Right lung (tissue), 10 donors: ENCODE measurements at places on chromosomes 5 and 9.

DNA sequence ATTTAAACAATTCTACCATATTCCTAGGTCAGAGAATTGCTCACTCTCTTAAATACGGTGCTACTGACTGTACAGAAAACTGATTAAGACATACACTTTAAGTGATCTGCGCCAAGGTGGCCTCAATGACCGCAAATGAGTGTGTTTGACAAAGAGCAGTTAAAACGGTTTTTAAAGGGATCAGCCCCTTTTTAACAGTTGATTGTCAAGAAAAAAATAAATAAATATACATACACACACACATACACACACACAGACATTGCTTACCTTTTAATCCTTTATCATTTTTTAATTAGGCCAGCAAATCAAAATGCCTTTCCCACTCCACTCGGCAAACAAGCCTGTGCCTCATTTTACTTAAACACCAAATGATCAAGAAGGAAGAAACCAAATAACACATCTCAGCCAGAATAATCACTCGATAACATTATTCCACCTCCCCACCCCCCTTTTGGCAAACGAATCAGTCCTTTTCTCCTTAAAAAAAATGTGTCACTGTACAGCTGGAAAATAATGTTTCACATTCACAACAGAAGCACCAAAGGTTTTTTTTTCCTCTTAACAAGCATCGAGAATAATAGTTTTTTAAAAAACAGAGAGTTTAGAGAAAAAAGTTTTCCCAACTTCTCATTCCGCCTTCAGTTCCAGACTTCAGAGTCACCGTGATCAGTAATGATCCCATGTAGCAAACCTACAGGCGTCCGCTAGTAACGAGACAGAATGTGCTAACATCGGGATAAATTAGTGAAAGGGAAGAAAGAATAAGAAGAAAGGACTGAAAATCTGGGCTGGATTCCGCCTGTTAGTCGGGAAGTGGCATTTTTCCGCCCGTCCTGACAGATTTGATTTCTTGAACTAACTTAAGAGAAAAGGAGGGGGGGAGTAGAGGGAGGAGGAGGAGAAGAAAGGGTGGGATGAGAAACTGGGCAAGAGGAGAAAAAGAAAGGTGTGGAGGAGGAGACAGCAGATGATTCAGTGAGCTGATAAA is at the start of gene ZNF608:
Gene ZNF608, minus strand, starts transcription at position 712 of the 988 bp plus-strand sequence. CDS start 1,650 bp downstream, outside the sequence.
- DNase-seq, result no peak

DNA sequence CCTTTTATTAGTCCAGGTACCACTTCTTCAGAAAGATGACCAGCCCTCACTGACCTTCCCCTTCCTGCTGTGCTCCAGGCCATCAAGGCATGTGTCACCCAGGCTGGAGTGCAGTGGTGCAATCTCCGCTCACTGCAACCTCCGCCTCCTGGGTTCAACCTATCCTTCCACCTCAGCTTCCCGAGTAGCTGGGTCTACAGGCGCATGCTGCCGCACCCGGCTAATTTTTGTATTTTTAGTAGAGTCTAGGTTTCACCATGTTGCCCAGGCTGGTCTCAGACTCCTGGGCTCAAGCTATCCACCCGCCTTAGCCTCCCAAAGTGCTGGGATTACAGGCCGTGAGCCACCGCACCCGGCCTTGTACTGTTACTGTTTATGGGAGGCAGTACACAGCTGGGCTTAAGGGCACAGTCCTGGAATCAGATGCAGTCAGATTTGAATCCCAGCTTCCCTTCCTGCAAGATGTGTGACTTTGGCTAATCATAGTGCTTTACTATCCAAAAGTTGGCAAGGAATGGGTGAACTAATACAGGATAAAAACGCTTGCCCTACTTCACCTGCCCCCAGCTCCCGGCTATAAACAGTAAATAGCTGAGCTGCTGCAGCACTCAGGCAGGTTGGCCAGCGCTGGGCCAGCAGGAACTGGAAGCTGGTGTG is 483 bp upstream of the EIF4EBP3 start:
- DNase-seq, result no peak

DNA sequence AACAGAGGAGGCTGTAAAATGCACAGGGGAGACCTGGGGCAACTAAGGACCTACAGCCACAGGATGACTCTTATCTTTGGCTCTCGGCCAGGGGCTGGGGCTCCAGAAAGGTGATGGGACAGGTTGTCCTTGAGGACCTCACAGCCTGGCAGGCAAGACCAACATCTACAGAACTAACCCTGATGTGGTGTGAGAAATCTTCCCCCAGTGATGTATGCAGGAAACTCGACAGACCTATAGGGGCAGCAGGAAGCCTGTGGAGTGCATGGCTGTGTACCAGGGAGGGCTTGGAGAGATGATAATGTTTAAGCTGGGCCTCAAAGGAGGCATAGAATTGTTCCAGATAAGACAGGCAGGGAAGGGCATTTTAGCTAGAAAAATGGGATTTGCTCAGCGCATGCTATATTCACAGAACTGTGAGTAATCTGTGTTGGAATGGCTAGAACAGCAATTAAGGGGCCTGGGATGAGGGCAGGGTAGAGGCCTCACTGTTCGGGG is 68.5 kb upstream of the SLC25A51 start:
- no peak for DNase-seq

DNA sequence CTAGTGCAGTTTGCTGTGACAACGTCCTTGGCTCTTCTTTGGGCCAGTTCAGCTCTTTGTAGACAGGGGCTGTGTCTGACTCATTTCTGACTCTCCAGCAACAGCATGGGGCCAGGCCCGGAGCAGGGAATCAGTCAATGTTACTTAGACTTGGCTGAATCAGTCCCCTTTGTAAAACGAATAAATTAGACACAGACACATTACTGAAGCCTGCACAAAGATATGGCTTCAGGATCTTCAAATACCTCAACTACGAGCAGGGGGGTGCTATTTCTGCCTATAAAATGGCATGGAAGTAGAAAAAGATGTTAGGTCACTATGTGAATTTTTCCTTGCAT is 204.7 kb downstream of the TTLL11 start:
- no peak for DNase-seq

DNA sequence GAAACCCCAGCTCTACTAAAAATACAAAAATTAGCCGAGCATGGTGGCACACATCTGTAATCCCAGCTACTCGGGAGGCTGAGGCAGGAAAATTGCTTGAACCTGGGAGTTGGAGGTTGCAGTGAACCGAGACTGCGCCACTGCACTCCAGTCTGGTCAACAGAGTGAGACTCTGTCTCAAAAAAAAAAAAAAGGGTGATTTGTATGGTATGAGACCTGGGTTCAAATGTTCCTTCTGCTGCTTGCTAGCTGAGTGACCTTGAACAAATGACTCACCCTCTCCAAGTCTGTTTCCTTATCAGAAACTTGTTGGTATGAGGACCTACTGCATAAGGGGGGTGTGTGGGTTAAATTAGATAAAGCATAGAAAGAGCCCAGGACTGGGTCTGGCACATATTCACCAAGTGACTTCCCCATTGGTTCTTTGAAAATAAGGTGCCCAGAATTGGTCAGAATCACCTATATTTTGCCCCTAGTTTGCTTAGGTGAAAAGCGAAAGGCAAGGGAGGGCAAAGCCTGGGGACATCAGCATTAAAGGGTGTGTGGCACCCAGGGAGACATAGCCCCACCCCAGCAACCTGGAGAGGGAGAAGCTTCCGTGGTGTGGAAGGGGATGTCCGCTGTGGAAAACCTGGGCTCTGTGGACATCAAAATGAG is 9.9 kb downstream of the SLC25A25 start:
- no peak for DNase-seq

GRCh38 chr9:79023134-79023580 is 548.6 kb upstream of the TLE4 start:
- DNase-seq, result no peak

GRCh38 chr5:112005623-112005930 is 248.6 kb upstream of the NREP start:
- no peak for DNase-seq

GRCh38 chr9:91160181-91160580 is 201.5 kb downstream of the AUH start:
- no peak for DNase-seq

GRCh38 chr5:109249126-109249525 is 160.6 kb downstream of the PJA2 start:
- no peak for DNase-seq

DNA sequence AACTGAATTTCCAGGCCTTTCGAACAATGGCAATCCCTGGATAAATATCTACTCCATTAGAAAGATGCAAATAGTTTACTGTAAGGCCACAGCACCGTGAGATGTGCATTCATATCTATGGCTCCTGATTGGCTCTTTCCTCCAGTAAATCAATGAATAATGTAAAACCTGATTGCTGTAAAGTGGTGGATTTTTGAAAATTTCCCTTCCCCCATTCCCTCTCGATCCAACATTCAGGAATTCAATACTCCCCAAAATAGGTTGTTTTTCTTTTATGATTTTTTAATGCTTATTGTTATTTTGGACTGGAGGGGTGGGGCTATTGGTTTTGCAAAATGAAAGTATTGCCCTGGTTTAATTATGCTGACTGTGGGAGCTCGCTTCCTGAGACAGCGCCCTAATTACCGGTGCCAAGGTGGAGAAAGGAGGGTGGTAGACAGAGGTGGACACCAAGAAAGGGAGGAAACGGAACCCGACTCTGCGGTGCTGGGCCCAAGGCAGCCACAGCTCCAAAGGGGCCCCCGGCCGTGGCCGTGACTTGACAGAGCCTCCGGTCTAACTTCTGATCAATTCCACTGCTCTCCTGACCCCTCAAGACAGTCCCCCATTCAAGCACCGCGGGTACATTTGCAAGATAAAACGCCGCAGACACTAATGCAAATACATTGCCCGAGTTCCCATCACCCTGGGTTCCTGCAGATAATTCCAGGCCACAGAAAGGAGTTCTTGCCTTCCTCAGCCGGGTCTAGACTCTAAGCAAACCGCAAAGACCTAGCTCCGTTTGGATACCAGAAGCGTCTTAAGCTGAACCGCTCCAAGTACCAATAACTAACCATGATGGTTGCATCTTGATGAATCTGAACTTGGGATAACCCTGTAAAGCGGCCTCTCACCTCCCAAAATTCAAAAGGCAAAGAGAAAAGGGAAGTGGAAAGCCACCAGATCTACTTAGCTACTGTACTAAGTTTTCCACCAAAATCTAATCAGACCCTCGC is 211.2 kb downstream of the MEF2C start:
- DNase-seq, result no peak

DNA sequence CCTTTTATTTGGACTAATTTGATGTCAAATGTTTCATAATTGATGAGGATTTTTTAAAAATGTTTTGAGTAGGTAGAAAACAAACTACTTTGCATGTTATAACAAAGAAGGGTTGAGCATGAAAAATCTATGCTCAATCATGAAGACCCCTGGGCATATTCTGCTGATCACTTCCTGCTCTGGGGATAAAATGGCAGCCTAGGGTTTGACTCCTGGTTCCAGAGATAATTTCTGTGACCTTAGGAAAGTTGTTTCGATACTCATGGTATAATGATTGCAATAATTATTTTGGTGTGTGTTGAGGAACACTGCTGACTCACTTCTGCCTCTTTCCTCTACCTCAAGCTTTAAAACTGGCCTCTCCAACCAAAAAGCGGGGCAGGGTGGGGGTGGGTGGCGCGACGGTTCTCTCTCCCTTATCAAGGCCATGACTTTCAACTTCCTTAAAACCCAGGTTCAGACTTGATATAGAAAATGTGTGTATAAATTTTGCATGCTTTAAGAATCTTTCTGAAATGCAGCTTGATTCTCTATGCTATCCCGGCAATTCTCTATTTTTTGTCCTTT is 6.0 kb upstream of the PIP5K1B start:
- DNase-seq, result no peak

DNA sequence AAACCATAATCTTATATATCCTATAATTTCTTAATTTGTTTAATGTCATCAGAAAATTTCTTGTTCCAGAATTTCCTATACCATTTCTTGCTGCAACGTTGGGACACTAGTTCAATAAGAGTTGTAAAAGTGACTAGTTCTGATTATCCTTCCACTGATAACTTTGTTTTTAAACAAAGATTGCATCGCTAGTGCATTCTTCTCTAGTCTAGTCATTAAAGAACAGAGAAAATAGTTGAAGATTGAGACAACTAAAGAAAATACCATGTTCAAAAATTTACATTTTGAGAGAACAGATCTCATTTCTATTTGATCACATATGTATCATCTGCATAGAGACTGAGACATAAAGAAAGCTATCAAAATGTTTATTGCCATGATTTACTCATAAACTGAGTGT is 1888.2 kb downstream of the EFNA5 start:
- no peak for DNase-seq

- no peak for DNase-seq
Observed at GRCh38 chr5:36943584-36943983, 67.0 kb downstream of the NIPBL start.

GRCh38 chr5:40957048-40957447 is 47.8 kb downstream of the C7 start:
- no peak for DNase-seq

DNA sequence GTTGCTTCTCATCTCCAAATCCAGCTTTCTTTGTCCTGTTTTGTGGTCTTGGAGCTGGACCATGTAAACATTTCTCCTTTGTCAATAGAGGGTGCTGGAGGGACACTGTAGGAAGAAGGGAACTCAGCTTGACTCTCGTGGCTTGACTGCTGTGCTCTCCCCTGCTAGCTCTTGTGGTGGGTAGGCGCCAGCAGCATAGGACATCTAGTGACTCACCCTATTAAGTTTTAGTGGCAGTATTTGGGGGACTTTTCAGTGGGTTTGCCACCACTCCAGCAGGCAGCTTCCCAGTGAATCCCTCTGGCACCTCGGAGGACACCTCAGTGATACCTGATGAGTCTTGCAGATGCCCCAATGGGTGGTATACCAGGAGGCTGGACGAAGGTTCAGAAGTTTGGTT is 97.8 kb downstream of the TSSK1B start:
- DNase-seq, result no peak

DNA sequence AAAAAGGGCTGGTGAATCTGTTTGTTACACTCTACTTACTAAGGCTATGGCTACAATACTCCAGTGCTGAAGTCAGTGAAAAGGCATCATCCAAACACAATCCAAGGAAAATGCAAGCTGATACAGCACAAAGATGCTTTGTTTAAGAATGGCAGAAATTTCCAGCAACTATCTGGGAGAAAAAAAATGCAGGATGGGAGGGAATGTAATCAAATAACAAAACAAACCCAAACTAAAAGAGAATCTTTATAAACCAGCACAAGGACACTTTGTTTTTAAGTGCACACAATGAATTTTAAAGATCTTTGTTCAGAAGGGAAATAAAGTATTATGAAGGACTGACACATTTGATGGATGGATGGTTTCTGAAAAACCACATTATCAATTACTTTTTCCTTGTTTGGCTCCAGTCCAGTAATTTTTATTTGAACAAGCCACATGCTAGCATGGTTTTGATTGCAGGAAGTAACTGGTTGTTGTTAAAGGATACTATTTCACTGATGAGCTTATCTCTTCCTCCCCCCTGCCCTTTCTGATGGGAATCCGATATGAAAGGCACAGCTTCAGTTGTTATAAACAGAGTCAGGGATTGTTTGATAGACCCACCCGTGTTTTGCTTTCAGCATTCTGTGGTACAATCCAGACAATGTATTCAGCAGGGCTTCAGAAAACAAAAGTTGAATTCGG is 12.1 kb upstream of the TLE4 start:
- no peak for DNase-seq

GRCh38 chr5:153866176-153866575 is 172.5 kb downstream of the FAM114A2 start:
- no peak for DNase-seq
